ENCODE measurements at places on chromosomes 11 and 22. TPM values are rescaled to one million over a fixed set of nuclear protein-coding genes. Genes with fewer than 3 reads are reported as not detected.

DNA sequence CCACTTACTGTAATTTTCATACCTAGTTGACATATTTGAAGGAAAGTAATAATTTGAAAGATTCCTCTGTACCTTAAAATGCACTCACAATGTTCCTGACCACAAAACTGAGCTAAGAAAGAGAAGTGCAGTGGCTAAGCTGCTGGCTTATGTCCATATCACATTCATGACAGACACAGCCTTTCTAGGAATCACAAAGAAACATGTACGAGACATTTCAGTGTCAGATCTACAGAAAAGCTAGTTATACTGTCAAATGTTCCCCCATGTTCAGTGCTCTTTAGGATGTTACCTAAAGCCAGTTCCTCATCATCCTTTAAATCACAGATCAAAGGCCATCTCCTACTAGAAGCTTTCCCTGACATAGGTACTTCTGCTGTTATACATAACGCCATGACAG lies 142.2 kb upstream of the C11orf58 start:
- no peak for DNase-seq

- no peak for DNase-seq
These were observed 1.4 kb downstream of the KCNC1 start for GRCh38 chr11:17735818-17736578.

DNA sequence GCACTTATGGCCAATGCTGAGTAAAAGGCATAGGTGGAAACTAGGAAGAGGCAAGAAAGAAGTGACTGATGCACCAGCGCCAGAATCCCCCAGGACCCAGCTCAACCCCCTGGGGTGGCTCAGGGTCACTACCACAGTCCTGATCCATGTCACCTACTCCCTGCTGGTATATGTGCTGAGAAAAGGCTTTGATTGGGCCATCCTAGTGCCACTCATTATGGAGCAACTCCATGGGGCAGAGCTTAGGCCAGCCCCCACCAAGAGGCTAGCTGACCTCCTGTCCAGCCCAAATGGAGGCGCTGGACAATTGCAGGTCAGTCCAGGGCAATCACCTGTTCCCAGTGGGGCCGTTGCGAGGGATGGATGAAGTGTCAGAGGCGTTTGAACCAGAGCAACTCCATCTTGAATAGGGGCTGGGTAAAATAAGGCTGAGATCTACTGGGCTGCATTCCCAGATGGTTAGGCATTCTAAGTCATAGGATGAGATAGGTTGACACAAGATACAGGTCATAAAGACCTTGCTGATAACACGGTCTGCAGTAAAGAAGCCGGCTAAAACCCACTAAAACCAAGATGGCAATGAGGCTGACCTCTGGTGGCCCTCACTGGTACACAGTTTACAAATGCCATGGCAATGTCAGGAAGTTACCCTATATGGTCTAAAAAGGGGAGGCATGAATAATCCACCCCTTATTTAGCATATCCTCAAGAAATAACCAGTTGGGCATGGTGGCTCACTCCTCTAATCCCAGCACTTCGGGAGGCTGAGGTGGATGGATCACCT lies 20.6 kb upstream of the DAGLA start:
- no peak for DNase-seq

- DNase-seq = no peak
These were observed 16.4 kb upstream of the MRGPRX2 start for GRCh38 chr11:19076744-19077589.

Gene NXPE2
- polyA plus RNA-seq = 0.31 TPM
